Spleen (tissue), 13 donors: ENCODE measurements at places on chromosomes 5 and 9. TPM values are rescaled to one million over a fixed set of nuclear protein-coding genes. Genes with fewer than 3 reads are reported as not detected.

CER1 gene
- total RNA-seq = not detected

IL9 gene
- total RNA-seq = not detected

FGF18 gene
- 0.33 TPM for total RNA-seq

- no peaks in the 10 kb centered on the region for H3K4me1 ChIP-seq
- no peak overlapping the region for H3K4me3 ChIP-seq
- no peaks in the 10 kb centered on the region for H3K27me3 ChIP-seq
- H3K36me3 ChIP-seq = no peaks in the 10 kb centered on the region
- H3K27ac ChIP-seq = no peak overlapping the region
Measured at GRCh38 chr5:94218374-94218773, 400.0 kb downstream of the KIAA0825 start.

DNA sequence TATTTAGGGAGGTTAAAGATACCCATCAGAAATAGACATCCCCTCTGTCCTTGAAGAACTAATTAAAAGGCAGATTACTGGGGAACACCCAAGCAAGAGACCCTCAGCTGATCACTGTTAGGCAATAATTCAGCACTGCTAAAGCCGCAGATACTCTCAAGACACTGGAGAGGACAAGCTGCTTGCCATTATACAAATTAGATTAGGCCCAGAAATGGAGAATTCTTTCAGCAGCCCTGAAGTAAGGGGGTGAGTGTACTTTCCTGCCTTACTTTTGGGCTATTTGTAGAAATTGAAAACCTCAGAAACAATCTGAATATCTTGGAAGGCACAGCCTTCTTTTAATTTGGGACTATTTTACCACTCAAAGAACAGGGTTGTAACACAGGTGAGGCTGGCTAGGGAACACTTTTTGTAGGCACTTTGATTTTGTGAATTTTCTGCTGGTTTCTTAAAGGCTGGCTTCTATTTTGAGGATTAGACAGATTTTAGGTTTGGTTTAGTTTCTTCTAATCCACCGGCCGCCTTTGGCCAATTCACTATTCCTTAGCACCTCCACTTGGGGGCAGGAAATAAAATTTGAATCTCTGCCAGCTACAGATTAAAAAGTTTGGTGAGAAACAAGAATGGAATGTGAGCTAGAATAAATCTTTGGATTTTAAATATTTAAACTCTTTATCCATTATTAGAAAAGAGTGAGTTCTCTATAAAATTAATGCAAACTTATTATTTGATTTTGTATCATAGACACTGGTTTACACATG, 106.0 kb downstream of the SMARCA2 start:
- peaks cover 10% of the 10 kb centered on the region for H3K4me1 ChIP-seq
- peaks cover 91% of the 10 kb centered on the region for H3K36me3 ChIP-seq
- H3K27ac ChIP-seq = no peak overlapping the region
- DNase-seq = no peak
- H3K27me3 ChIP-seq = no peaks in the 10 kb centered on the region
- H3K4me3 ChIP-seq = no peak overlapping the region

GRCh38 chr9:3250741-3251140, 275.1 kb downstream of the RFX3 start:
- no peak overlapping the region for H3K27ac ChIP-seq
- H3K4me1 ChIP-seq = no peaks in the 10 kb centered on the region
- DNase-seq = no peak

GRCh38 chr5:32217886-32218396, 43.8 kb upstream of the GOLPH3 start:
- no peak for DNase-seq
- H3K4me1 ChIP-seq = no peaks in the 10 kb centered on the region
- H3K27me3 ChIP-seq = no peaks in the 10 kb centered on the region
- H3K36me3 ChIP-seq = no peaks in the 10 kb centered on the region
- H3K27ac ChIP-seq = no peak overlapping the region
